Sigmoid colon (tissue), 7 donors: ENCODE measurements at places on chromosomes 4 and X. TPM values are rescaled to one million over a fixed set of nuclear protein-coding genes. Genes with fewer than 3 reads are reported as not detected.

DNA sequence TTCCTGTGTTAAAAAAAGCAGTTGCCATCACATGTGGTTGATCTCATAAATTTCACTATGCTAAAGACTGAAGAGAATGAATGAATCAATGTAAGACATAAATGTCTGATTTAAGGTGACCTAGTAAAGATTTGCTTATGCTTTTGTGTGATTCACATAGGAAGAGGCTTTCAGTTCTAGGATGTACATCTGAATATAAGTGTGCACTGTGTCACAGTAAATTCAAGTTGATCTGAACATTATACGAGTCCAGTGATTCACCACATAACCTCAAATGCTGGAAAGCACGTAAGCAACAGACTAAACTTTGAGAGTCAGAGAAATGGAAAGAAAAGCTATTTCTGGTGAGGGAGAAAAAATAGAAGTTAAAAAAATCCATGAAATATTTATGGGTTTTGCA is 567.9 kb downstream of the EPHA5 start:
- no peak overlapping the region for H3K4me3 ChIP-seq
- no peaks in the 10 kb centered on the region for H3K27me3 ChIP-seq
- no peaks in the 10 kb centered on the region for H3K36me3 ChIP-seq
- H3K4me1 ChIP-seq: no peaks in the 10 kb centered on the region

DNA sequence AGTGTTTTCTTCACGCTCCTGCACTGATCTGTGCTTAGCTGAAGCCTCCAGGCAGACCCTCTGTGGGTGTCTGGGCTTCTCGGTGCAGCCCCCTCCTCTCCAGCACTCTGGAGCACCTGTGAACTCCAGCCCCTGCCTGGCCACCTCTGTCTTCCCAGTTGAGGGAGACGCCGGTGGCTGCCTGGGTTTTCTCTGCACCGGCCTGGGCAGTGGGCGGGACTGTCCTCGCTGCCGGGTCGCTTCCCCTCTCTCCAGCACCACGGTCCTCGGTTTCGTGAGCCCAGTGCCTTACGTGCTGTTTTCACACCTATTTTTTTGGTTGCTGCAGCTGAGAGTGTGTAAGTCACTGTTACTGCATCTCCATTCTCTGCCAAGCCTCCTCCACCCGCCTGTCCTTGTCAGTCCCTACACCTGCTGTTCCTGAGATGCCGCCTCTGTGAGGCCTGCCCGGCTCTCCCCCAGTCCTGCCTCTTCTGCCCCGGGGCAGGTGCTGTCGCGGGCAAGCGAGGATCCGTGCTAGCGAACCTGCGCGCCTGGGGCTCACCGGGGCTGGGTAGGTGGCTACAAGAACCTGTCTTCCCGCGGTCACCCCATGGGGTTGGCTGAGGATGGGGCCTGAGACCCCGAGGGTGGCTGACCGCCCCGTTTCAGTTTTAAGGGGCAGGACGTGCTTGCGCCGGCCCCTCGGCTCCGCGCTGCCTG is 2.4 kb upstream of the FGFRL1 start:
- peaks cover 40% of the 10 kb centered on the region for H3K27me3 ChIP-seq
- H3K27ac ChIP-seq: peak overlapping the region; percentile 65
- H3K4me1 ChIP-seq: peaks cover 32% of the 10 kb centered on the region
- peak overlapping the region; percentile 70 for H3K4me3 ChIP-seq

- peak overlapping the region; percentile 67 for H3K27ac ChIP-seq
- H3K4me3 ChIP-seq: no peak overlapping the region
- H3K36me3 ChIP-seq: no peaks in the 10 kb centered on the region
- no peaks in the 10 kb centered on the region for H3K4me1 ChIP-seq
Measured at GRCh38 chrX:65696613-65697012, 29.2 kb downstream of the MSN start.

GRCh38 chr4:19002170-19002569 is 980.6 kb upstream of the LCORL start:
- no peak overlapping the region for H3K4me3 ChIP-seq
- no peak overlapping the region for H3K27ac ChIP-seq
- no peaks in the 10 kb centered on the region for H3K27me3 ChIP-seq
- no peaks in the 10 kb centered on the region for H3K4me1 ChIP-seq
- H3K36me3 ChIP-seq: no peaks in the 10 kb centered on the region

DNA sequence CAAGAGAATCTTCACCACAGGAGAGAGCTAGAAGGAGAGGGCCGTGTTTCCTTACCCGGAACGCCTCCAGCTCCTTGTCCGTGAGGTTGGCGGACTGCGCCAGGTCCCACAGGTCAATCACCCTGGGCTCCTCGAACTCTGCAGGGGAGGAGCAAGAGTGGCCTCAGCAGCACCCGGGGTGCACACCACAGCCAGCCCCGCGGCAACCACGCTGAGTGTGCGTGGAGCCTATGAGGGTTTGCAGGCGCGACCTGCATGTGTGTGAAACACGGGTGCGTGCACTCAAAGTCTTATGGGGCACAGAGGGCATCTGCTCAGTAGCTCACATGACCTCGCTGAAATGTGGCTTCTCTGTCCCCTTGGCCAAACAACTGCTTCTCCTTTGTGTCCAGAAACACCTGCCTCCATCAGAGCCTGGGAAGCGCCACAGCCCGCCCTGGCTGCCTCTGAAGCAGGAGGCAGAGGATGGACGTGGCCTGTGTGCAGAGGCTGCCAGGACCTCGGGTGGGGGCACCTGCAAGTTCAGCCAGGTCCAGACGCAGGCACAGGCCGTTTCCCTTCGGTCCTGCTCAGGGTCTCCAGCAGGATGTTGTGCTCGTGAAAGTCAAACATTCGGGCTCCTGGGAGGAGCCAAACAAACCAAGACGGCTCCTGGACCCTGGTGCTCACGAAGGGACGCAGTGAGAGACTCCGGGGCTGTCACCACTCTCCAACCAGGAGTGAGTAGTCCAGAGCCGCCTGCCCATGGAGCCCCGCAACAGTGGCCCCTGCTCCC is 16.0 kb downstream of the LRPAP1 start:
- no peak overlapping the region for H3K4me3 ChIP-seq
- H3K36me3 ChIP-seq: peaks cover 96% of the 10 kb centered on the region
- H3K4me1 ChIP-seq: no peaks in the 10 kb centered on the region
- H3K27me3 ChIP-seq: no peaks in the 10 kb centered on the region
- no peak overlapping the region for H3K27ac ChIP-seq

DNA sequence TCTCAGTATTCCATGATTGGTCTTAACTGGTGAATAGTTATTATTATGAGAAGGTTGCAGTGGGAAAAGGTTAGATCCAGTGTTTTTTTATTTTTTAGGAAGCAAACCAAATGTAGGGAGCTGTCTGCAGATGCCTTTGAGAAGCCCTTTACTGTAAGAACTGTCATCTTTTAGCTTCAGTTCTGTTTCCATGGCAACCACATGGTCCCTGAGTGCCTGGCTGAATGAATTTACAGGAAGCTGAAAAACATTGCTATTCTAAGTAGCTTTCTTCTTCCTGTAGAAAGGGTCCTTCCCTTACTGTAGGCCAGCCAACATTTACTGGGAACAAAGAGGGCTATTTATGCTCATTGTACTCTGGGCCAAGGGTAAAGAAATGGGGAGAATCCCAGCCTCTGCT is 103.3 kb downstream of the DCLK2 start:
- H3K4me1 ChIP-seq: peaks cover 26% of the 10 kb centered on the region
- H3K4me3 ChIP-seq: no peak overlapping the region
- DNase-seq: no peak
- H3K27ac ChIP-seq: no peak overlapping the region
- H3K36me3 ChIP-seq: no peaks in the 10 kb centered on the region

DNA sequence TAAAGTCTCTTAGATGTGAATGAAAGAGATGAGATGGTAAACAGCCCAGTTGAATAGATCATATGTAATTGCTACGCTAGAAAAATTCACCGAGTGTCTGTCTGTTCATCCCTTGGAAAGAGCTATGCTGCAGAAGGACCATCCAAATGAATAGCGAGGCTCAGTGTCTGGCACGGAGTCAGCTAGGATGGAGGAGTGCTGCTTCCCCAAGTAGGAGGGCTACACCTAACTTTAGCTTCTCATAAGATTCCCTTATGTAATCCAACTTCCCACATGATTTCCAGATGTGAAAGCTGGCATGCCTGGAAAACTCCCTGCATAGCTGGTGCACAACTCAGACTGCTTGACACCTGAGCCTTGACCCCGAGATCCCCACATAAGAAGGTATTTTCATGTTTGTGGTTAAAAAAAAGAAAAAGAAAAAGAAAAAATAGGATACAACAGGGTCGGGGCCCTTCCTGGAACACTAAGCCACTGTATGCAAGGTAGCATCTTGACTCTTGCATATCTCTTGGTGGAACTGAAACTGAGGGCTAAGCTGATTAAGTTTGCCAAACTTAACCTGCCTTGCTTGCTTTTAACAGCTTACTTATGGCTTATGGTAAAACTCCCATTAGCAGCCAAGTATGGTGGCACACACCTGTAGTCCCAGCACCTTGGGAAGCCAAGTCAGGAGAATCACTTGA is 82.3 kb downstream of the FREM3 start:
- H3K27me3 ChIP-seq: no peaks in the 10 kb centered on the region
- DNase-seq: no peak
- no peak overlapping the region for H3K4me3 ChIP-seq
- H3K4me1 ChIP-seq: peaks cover 2% of the 10 kb centered on the region
- H3K36me3 ChIP-seq: no peaks in the 10 kb centered on the region

- peak overlapping the region; percentile 59 for H3K4me3 ChIP-seq
- peak; percentile 75 for DNase-seq
- peak overlapping the region; percentile 83 for H3K27ac ChIP-seq
- H3K4me1 ChIP-seq: peaks cover 42% of the 10 kb centered on the region
- no peaks in the 10 kb centered on the region for H3K27me3 ChIP-seq
- no peaks in the 10 kb centered on the region for H3K36me3 ChIP-seq
Measured at GRCh38 chrX:10015723-10016518, 48.8 kb downstream of the CLDN34 start.

DNA sequence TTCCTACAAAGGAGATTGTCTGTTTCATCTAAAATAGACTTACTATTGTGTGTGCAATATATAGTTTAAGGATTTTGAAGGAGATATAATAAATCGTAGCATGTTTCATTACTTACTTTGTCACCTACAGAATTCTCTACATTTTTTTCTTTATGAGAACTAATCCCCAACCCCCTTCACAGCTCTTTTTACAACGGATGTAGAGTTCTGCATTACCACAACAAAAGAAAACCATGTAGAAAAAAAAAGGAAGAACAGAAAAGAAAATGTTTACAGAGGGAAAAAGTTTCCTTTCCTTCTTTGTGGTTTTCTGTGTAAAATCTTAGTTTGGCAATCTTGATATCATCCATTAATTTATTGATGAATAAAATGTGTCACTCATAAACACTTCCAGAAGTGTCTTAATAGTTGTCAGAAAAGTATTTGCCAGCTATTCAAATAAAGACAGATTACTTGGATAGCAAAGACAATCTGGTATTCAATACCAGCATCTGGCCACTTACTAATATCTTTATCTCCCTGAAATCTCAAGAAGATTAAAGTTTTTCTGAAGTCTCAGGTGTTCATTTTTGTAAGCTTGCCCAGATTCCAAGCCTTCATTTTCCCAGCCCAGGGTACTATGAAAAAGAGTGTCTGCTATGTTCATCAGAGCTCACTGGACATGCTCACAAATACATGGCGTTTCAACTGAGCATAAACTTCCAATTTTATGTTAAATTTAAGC is 806.8 kb downstream of the PCDH19 start:
- no peaks in the 10 kb centered on the region for H3K36me3 ChIP-seq
- no peaks in the 10 kb centered on the region for H3K4me1 ChIP-seq
- DNase-seq: no peak
- no peak overlapping the region for H3K4me3 ChIP-seq
- no peaks in the 10 kb centered on the region for H3K27me3 ChIP-seq

- H3K4me3 ChIP-seq: no peak overlapping the region
- DNase-seq: no peak
- H3K27ac ChIP-seq: no peak overlapping the region
- H3K27me3 ChIP-seq: no peaks in the 10 kb centered on the region
- no peaks in the 10 kb centered on the region for H3K4me1 ChIP-seq
Measured at GRCh38 chr4:21304540-21304887, 604.3 kb downstream of the PACRGL start.

DNA sequence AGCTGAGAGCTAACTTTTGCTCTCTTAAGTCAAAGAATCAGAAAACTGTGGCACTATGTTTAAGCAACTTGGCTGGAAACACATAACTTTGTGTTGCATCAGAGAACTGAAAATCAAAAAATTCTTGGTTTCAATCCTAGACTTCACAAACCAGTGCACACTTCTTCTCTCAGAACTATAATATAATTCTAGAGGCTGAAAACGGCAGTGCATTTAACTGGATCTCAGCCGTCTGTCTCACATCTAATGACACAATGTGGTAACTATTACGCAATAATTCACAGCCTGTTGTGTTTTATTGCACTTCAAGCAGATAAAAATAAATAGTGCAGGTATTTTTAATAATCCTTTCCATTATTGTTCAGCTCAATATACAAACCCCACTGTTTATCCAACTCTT is 260.6 kb upstream of the DIAPH2 start:
- no peak for DNase-seq
- no peaks in the 10 kb centered on the region for H3K27me3 ChIP-seq
- no peaks in the 10 kb centered on the region for H3K4me1 ChIP-seq
- H3K27ac ChIP-seq: no peak overlapping the region
- no peak overlapping the region for H3K4me3 ChIP-seq

- H3K27ac ChIP-seq: no peak overlapping the region
- H3K4me1 ChIP-seq: no peaks in the 10 kb centered on the region
- no peaks in the 10 kb centered on the region for H3K27me3 ChIP-seq
- no peak overlapping the region for H3K4me3 ChIP-seq
Measured at GRCh38 chr4:131366714-131367113, 1782.4 kb upstream of the PCDH10 start.

DNA sequence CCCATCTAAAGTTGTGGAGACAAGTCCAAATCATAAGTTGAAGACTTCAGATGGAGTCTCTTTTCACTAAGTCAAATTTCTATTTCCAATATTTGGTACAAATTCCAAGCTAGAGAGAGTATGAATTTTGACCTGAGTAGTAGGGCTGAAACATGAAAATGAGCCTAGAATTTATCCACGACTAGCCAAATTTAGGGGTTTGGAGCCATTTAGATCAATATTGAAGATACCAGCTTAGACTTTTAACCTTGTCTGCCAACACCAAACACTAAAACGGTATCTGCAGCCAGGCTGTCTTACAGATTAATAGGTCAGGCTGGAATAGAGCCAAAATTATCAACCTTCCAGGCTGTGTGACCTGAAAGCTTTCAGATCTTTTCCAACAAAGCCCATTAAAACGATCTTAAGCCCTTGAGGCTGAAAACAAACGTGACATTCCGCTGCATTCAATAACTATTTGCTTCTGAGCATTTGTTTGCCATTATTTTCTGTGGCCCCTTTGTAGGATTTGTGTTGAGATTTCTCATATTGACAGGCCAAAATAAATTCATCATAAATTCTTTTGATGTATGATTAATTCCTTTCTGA is 268.7 kb upstream of the DKK2 start:
- no peak overlapping the region for H3K4me3 ChIP-seq
- H3K36me3 ChIP-seq: no peaks in the 10 kb centered on the region
- H3K4me1 ChIP-seq: no peaks in the 10 kb centered on the region
- H3K27ac ChIP-seq: no peak overlapping the region
- DNase-seq: no peak

The PNCK gene
- 33.9 TPM for total RNA-seq

The MAN2B2 gene
- 19.3 TPM for total RNA-seq

The PDLIM3 gene
- 870 TPM for total RNA-seq

The FAM53A gene
- 1.9 TPM for total RNA-seq

The RNF4 gene
- 51.0 TPM for total RNA-seq

The OCIAD1 gene
- total RNA-seq: 120 TPM

The ARR3 gene
- not detected for total RNA-seq
